ENCODE measurements at places on chromosomes 2 and 18.

- DNase-seq = no peak
These were observed 29.6 kb upstream of the MRPL19 start for GRCh38 chr2:75616933-75617332.

GRCh38 chr18:5941890-5942289, 46.6 kb upstream of the TMEM200C start:
- DNase-seq = no peak

GRCh38 chr2:161078211-161078539, 82.1 kb upstream of the TANK start:
- DNase-seq = no peak

GRCh38 chr2:165847001-165847400, 53.0 kb upstream of the GALNT3 start:
- DNase-seq = no peak

DNA sequence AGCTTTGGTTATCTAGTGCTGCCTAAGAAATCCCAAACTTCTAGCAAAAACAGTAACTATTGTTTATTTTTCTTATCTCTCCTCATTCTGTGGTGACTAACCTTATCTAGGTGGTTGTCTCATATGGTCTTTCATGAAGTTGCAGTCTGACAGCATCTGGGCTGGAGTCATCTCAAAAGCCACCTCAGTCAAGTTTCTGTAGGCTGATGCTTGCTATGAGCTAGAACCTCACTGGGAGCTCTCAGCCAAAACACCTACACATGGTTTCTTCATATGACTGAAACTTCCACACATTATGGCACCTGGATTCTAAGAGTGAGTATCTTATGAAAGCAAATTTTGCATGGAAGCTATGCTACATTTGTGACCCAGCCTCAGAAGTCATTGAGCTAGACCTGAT, 596.4 kb upstream of the VRK2 start:
- no peak for DNase-seq

GRCh38 chr2:230068651-230069055, at the start of gene SLC16A14:
Gene SLC16A14, minus strand, starts transcription at chr2:230068924. Its CDS starts 9,572 bp downstream, at chr2:230059352.
- DNase-seq = peak; percentile 32

- no peak for DNase-seq
These were observed 413.3 kb downstream of the BCL11A start for GRCh38 chr2:60140185-60140584.

GRCh38 chr18:50057009-50057408, 137.9 kb downstream of the MYO5B start:
- no peak for DNase-seq

GRCh38 chr2:29762239-29762638, 159.1 kb downstream of the ALK start:
- no peak for DNase-seq

DNA sequence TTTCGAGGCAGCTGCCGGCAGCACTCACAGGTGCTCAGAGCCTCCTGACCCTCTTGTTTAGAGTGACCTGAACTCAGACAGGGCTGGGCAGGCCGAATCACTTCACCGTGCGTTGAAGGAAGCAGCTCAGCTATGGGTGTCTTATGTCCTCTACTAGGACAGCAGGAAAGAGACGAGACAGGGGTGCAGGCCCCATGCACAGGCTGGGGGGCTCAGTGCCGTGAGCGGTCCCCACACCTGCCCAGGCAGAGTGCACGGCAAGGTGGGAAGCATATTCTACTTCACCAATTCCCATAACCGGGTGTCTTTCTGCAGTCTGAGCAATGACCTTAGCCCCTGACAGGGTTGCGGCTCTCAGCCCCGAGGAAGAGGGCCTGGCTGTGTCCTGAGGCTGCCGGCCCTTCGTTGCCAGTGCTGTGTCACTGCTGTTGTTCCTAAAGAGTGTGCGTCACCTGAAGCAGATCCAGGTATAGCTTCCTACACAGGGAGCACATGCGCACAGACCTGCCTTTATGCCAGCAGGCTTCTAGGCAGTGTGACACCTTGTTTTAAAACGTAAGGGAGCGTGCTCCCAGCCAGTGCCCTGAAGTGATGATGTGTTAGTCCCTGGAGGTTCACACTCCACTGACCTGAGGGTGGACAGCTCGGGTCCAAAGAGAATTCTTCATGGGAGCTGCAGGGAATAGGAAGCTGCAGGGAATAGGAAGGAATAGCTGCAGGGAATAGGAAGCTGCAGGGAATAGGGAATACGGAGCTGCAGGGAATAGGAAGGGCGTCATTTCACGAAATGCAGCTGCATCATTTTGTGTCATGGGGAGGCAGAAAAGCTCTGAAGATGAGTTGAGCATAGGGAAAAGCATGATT, 207.9 kb upstream of the SALL3 start:
- DNase-seq = no peak

DNA sequence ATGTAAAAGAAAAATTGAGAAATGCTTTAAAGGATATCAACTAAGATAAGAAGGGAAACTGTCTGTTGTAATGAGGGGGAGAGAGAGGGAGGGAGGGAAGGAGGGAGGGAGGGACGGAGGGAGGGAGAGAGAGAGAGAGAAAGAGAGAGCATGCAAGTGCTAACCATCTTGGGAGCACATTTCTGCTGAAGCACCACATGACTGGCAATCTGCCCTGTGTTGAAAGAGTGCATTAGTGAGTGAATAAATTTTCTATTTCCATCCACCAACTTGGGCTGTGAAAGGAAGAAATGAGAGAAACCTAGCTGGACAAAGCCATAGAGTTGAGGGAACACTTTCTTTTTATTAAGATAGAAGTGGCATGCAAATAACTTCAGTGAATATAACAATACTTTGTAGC, 110.7 kb downstream of the TMX3 start:
- no peak for DNase-seq

GRCh38 chr2:28413899-28414295, 21.2 kb downstream of the FOSL2 start:
- DNase-seq = no peak

All from CD4-positive, alpha-beta T cell treated with Interleukin-17A for 4 hours (primary cell).